Cortex of kidney (tissue), 1 donor: ENCODE measurements at places on chromosomes 5 and 9.

GRCh38 chr9:127158786-127159324 is 36.4 kb upstream of the ANGPTL2 start:
- no peak for DNase-seq

GRCh38 chr9:98410185-98410697 is 154.8 kb upstream of the TBC1D2 start:
- no peak for DNase-seq

DNA sequence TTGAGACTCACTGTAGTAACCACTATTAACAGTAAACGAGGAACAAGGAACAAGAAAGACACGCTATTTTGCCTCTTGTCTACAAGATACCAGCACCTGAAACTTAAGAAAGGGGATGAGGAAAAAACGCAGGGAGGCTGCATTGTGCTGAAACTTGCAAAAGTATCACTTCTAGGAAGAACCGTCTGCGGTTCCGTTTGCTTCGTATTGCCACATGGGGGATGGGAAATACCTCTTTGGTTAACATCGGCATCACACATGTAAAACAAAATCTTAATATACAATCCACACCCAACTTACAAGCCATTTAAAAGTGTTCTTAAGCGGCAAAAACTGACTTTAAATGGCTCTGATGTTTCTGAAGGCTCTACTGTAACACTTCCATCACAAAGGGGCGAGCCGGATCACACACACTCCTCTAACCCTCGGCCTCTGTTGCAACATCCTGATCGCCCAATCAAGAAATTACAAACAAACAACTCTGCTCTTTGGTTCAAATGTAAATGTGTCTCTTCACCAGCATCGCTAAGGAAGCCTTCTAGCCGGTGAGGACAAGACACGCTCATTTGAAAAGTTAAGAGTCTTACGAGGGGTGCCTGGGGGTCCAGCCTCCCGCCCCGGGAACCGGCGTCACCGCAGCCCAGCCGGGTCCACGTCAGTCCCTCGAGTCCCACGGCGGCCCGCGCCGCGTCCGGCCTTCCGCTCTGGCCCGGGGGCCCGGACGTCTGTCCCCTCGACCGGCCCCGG is 621 bp downstream of the SEC16A start:
- no peak for DNase-seq

DNA sequence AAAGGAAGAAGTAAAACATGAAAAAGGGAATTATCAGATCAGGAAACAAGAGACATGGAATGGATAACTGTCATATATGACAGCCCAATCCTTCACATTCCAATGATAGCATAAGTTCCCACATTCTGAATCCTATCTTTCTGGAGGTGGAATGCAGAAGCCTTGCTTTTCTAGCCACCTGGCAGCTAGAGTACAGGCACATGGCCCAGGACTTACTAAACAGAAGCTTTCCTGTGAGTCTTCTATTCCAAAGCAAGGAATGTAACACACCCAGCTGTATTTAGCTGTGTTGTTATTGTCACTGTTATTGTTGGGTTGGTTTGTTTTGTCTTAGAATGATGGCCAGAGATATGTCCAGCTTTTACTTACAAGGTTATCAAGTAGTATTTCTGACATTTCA is 780.5 kb upstream of the ZNF608 start:
- DNase-seq = no peak

DNA sequence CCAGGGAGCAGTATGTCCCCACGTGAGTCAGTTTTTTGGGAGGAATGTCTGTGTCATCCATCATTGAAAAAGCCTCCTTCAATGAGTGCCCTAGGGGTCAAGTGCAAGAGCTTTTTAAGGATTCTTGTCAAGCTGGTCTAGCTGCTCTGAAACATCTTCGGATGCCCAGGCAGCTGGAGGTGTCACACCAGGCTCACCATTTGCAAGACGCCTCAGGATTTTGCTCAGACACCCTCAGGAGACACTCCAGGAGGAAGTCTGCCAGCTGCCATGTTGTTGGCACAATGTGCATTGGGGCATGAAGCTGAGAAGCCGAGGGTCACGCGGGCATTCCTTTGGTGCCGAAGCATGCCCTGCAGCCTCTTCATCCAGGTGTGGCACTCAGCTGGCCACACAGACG is 111.1 kb upstream of the S1PR3 start:
- no peak for DNase-seq

- DNase-seq = no peak
Measured at GRCh38 chr5:127909066-127909465, 174.5 kb upstream of the SLC12A2 start.

GRCh38 chr9:110426052-110426709 is 88.5 kb upstream of the TXNDC8 start:
- no peak for DNase-seq

- no peak for DNase-seq
Measured at GRCh38 chr5:168801567-168801966, 222.4 kb upstream of the PANK3 start.

- DNase-seq = no peak
Measured at GRCh38 chr5:168875832-168876231, 296.7 kb upstream of the PANK3 start.

- DNase-seq = no peak
Measured at GRCh38 chr9:120655005-120655622, 59.2 kb downstream of the MEGF9 start.

DNA sequence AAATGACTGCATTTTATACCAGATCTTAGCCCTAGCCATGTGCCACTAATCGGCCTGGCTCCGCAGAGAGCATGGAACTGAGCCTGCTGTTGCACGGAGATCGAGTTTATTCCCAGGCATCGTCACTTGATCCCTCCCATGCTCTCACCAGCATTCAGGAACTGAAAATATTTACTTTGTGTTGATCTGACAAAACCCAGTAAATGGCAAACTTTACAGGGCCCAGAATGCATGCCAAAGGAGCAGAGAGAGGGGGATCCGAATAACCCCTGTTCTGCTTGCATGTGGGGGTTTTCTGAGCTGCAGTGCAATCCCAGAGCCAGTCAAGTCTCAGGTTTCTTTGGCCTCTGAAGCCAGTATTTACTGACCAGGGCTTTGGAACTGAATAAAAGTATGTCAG is 87.3 kb downstream of the GAS1 start:
- DNase-seq = no peak

DNA sequence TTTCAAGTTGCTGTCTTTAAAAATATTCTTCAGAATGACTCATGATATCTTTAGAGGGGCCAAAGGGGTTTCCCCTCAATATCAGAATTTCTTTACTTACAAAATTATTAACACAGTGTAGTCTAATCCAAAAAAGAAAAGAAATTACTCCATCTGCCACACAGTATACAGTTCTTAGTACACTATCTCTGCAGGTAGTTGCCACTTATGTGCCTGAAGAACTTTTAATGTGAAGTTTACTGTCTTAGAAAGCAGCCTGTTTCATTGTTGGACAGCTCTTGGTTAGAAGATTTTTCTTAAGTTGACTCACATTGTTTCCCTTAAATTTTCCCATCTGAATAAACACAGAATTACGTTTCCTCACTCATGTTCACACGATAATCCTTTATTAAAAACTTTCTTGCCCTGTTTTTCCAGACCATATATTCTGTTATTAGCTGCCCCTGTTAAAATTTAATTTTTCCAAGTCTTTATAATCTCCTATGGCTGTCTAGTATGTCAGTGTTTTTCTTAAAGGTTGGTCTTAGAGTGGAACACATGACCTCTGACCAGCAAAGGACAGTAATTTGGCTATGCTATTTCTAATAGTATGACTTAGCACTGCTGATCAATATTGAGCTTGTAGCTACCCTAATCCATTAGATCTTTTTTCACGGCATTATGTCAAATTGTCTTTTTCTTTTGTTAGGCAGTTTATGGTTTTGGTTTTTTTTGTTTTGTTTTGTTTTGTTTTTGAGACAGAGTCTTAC is 21.8 kb upstream of the FKTN start:
- DNase-seq = no peak

- no peak for DNase-seq
Measured at GRCh38 chr9:126652140-126652582, 38.4 kb downstream of the LMX1B start.

DNA sequence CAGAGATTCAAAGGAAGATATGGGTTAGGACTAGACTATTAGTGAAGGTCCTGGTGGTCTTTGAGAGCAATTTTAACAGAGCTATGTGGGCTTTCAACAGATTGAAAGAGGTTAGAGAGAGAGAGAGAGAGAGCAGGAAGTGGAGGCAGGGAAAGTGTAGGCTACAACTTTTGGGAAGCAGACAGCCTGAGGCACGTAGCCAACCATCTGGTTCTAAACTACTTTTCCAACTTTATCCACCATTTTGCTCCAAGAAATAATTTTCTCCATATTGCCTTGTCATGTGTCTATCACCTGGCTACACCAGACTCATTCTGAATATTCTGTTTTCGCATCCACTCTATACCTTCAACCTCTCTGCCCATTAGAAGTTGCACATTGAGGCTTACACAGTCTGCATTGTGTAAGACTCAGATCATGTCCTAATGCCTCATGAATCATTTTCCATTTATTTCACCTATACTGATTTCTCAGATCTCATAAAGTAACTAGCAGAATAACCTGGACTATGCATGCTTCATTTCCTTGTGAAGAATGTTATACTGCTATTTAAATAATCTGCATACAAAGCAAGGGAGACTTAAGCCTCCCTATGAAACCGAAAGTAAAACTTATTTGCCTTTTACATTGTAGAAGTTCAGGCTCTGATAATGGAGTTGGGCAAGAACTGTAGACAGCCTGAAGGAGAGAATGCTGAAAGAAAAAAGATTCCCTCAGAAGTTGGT is 235.6 kb downstream of the ELAVL2 start:
- no peak for DNase-seq

GRCh38 chr9:82789155-82789824 is 273.7 kb downstream of the RASEF start:
- no peak for DNase-seq

DNA sequence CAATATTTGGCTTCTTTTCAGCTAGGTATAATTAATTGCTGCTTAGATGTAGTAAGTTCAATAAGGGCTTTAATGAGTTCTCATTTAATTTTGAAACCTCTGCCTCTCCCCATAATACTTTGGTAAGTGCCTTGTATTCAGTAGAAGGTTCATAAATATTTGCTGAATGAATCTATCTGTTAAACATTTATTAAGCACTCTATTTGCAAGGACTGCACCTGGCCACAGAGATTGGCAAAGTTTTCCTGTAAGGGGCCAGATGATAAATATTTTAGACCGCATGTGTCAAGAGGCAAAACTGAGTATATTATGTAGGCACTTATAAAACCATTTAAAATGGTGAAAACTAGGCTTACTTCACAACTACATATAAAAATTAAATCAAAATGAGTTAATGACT is 19.0 kb upstream of the GNA14 start:
- no peak for DNase-seq

DNA sequence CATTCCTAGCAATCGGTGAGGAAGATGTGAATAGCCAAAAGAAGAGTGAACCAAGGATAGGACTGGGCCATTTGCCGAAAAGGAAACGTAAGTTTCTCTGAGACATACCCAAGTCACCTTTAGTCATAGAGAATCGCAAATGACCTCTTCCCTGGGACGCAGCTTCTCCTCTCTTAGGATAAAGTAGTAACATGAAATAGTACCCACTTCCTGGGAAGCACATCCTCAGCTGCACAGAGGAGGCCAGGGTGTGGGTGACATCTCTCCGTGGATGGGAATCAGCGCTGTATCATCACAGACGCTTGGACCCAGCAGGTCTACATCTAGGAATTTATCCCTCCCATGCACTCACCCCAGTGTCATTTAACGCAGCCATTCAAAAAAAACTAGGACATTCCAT is 120.9 kb upstream of the PHYKPL start:
- no peak for DNase-seq

- no peak for DNase-seq
Measured at GRCh38 chr5:110865400-110866094, 126.7 kb downstream of the SLC25A46 start.

DNA sequence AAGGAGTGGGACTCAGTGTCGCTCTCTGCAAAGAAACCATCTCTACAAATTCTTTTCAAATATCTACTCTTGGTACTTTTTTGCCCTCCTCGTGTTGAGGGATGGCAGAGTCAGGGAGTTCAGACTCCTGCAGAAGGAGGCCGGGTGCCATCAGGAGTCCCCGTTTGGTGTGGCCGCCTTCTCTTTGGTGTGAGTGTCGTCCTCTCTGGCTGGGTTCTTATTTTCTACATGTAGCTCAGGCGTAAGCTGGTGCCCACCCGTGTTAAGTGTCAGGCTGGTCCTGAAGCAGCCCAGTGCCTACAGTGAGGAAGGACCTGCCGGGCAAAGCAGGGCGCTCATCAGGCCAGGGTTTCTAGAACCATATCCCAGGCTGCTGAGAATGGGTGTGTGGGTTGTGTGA is 37.0 kb downstream of the OTULIN start:
- DNase-seq = no peak

- DNase-seq = no peak
Measured at GRCh38 chr5:119360905-119361593, 5.2 kb downstream of the TNFAIP8 start.

DNA sequence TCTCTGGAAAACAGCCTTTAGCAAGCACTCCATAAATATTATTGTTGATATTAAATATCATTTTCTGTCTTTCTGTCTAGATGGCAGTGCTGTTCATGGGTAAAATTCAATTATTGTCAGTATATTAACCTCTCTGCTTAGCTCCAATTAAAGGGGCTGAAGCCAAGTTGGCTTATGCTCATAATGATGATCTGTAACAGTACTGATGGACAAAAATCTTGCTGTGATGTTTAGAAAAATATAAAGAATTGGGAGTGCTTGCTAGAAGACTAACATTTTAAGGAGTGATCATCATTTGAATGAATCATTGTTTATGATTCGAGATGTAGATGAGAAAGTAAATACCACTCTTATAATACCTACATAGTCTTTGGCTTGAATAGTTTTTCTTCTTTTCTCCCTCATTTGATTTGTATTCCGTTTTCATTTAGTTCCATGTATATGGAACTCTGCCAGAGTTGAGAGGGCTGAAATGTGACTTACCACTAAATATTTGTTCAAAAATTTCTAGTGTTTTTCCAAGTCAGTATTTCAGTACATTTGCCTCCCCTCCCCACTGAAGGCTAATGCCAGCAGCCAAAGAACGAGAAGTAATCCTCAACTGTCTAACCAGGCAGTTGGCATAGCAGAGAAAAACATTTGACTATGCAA is 538.3 kb downstream of the CSNK1G3 start:
- no peak for DNase-seq

- DNase-seq = no peak
Measured at GRCh38 chr5:55356896-55357295, 49.1 kb downstream of the MTREX start.

GRCh38 chr9:37915911-37916470 is 12.1 kb upstream of the SLC25A51 start:
- no peak for DNase-seq

DNA sequence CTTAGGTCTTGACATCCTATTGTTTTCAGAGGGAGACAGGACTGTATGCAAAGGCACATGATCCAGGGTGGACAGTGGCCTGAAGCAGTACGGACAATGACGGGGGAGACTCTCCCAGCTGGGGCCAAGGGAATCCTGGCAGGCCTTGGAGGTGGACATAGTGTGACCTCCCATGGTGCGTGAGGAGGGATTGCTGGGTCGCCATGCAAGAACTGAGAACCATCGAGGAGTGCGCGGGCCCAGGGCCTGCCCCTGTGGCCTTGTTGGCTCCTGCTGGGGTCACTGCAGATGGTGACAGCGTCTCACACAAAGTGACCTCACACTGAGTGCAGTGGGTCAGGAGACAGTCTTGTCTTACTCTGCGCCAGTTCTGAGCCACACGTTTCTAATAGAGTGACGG is 192.4 kb downstream of the GADD45G start:
- DNase-seq = no peak
